ENCODE measurements at places on chromosomes 12 and 14.
A peak's percentile ranks its signal among the peaks of the same experiment; 100 is the strongest.

GRCh38 chr12:70330158-70330557 lies 35.9 kb upstream of the KCNMB4 start:
- DNase-seq, result no peak

- DNase-seq, result no peak
Measured at GRCh38 chr12:57514720-57515407, 5.5 kb downstream of the DDIT3 start.

- peak; percentile 24 for DNase-seq
Measured at GRCh38 chr12:614411-614970, 48.8 kb downstream of the NINJ2 start.

DNA sequence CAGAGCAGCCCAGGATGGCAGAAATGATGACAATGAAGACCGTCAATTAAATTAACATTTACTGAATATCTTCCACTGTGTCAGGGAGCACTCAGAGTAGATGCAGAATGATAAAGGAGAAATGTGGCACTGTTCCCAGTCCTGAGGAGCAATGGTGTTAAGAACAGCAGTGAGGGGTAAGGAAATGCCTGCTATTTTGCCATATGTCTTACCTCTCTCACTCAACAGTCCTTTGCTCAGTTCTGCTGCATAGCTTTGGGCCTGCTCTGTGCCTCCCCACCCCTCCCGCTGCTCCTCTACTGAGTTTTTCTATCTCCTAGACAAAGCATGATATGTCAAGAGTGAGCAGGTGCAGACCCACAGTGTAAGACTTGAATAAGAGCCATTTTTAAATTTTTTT lies 318.8 kb downstream of the NAV3 start:
- DNase-seq, result no peak
